CD4-positive, alpha-beta T cell treated with Interleukin-4 for 1 hour (primary cell): ENCODE measurements at places on chromosomes 6 and 20.
A peak's percentile ranks its signal among the peaks of the same experiment; 100 is the strongest.

- DNase-seq, result no peak
Observed at GRCh38 chr6:124147621-124148020, 344.0 kb downstream of the NKAIN2 start.

- DNase-seq, result no peak
Observed at GRCh38 chr20:58698741-58699622, 6.4 kb downstream of the NPEPL1 start.

- no peak for DNase-seq
Observed at GRCh38 chr20:43820731-43821330, 93.8 kb upstream of the TOX2 start.

GRCh38 chr6:142706210-142706609 lies 238.8 kb downstream of the HIVEP2 start:
- DNase-seq, result no peak

DNA sequence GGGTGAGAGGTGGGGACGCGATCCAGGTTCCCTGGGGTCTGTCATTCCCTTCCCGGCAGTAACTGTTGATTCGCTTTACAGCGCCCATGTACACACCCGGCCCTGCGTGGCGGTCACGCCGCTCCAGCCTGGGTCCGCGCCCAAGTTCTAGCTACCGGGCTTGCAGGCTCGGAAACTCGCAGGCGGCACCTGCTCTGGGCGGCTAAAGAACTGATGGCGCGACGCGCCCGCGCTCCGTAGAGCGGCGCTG lies 1.4 kb upstream of the POU3F2 start:
- no peak for DNase-seq

DNA sequence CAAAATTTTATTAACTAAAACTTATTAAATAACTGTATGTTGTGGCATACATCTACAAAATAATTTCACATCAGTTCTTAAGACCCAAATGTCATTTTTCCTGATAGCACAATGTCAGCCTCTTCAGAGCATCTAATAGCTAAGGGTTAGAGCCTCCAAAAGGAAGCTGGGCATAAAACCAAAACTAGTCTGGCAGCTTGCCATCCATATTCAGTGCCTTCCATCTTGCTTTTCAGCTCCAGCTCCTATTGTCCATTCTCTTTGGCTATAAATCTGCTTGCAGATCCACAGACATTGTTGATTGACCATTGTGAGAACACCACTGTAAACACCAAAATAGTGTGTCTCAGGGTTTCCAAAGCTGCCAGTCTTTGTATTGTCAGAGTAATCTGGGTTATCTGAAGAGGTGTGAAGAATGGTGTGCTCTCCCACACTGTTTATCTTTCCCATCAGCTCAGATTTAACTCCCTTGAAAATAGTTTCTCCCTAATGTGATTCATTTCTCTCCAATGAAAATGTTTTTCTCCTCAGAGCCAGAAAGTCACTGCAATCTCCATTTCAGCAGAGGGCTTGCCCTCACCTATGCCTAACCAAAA lies 154.8 kb upstream of the KCNQ5 start:
- no peak for DNase-seq

DNA sequence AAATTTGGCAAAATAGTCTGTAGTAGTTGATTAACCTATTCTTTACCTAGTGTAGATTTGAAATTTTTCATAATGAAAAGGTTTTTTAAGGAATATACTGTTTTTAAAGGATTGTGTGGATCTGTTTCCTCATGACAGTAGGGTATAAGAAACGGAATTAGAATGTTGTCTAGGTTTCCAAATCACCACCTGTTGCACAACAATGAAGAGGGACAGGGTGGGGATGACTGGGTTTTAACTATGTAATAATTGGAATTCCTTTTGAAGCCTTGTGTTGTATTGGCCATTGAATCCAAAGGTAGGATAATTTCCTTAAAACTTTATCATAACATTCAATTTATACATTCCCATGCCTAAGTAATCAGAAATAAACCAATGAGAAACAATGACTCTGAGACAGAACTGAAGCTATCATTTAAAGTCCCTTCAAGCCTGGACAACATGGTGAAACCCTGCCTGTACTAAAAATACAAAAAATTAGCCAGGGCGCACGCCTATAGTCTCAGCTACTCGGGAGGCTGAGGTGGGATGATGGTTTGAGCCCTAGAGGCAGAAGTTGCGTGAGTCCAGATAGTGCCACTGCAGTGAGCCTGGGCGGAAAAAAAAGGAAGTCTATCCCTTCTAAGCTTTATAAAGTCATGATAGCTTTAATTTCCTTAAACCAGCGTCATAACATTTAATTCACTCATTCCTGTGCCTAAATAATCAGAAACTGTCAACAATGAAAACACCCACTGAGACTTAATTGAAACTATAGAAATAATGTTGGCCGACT lies 18.3 kb upstream of the SLC17A5 start:
- DNase-seq, result no peak

- no peak for DNase-seq
Observed at GRCh38 chr20:10856237-10857015, 182.6 kb upstream of the JAG1 start.

DNA sequence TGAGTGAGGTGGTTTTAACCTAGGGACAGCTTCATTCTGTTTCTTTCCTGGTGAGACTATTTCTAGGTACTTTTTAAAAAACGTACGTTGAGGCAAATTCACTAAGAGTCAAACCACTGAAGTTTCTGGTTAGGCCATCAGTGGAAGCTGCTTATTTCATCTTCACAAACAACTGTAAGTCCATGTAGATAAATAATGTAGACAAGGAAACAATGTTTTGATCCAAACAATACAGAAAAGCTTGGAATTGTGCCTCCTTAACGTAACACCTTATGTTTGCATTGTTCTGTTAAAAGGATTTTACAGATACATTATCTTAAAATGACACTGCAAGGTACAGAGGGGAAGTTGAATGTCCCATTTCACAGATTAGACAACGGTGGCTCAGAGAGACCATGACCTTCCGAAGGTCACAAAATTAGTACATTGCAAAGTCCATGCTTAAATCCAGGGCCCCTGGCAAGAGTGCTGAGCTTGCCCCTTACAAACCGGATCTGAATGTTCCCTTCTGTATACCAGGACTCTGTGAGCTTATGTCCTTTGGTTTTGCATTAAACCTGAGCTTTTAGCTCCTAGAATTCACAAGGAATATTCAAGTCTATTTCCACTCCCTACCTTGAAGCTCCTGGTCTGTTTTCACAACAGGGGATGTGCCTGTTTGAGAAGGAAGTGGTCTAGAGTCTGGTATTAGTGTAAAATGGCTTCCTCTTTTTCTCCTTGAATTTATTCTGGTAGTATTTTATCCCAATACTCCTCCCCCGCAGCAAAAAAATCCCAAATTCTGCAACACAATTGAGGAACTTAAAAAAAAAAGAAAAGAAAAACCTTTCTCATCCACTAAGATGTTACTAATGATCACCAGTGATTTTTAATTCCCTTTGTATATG lies 28.9 kb upstream of the ZNF217 start:
- DNase-seq, result no peak

DNA sequence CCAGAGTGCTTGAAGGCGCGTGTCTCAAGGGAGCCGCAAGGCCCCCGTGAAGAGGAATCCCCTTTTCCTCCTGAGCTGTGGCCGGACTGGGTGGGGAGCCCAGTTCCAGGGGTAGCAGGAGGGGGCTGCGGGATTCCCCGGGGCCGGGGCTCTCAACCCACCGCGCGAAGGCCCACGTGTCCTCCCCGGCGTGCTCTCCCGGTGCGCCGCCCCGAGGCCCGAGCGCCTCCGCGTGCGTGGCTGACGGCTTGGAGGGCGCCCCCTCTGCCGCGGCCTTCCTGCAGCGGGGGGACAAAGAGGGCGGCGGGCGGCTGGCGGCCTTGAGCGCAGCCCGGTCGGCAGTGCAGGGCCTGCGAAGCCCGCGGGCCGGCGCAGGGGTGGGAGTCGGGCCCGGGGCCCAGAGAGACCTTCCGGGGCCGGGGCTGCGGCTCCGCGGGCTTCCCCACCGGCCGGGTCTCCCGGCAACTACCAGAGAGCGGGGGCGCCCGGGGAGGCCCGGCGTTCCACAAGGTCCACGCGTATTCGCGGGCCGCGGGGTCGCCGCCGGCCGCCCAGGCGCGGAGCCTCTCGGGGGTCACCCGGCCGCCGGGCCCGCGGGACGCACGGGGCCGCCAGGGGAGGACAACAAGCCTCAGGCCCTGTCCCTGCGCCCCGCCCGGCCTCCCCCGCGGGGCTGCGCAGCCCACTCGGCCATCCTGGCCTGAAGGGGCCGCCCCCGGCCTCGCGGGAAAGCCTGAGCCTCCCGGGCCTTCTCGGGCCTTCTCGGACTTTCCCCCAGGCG lies at the start of gene FAM217A:
Gene FAM217A, minus strand, starts transcription at position 447 of the 781 bp plus-strand sequence. CDS start 1,723 bp downstream, outside the sequence.
- no peak for DNase-seq

DNA sequence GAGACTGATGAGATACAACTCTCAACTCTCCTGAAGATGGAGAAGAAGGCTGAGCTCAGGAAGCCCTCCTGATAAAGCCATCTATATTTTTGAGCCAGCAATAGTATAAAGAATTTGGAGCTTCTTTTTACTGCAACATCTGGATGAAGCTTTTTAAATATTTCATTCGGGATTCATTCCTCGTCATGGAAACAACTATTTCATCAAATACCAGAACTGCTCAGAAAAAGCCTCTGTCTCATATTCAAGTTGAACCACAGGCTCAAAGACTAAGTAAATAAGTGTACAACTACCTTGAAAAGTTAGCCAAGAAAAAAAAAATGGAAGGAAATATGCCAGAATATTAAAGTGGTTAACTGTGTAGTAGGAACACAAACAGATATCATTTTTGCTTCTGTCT lies 37.8 kb downstream of the PTPRT start:
- no peak for DNase-seq

DNA sequence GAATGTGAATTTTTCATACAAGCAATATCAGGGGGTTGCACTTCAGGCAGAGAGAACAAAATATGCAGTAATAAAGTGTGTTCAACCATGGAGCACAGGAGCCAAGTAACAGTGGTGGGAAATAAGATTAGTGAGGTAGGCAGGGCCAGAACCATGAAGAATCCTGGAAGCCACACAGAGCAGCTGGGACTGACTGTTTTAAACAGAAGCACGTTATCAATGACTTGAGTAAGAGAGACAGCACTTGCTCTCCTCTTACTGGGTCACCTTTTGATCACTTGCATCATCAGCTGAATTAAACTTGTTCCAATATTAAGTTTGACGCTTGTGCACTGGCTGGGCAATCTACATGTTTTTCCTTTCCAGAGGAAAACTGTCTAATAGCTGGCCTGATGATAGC lies 238.5 kb downstream of the TBX18 start:
- DNase-seq, result no peak

GRCh38 chr6:111683749-111684267 lies 78.1 kb upstream of the TRAF3IP2 start:
- DNase-seq, result peak; percentile 36

DNA sequence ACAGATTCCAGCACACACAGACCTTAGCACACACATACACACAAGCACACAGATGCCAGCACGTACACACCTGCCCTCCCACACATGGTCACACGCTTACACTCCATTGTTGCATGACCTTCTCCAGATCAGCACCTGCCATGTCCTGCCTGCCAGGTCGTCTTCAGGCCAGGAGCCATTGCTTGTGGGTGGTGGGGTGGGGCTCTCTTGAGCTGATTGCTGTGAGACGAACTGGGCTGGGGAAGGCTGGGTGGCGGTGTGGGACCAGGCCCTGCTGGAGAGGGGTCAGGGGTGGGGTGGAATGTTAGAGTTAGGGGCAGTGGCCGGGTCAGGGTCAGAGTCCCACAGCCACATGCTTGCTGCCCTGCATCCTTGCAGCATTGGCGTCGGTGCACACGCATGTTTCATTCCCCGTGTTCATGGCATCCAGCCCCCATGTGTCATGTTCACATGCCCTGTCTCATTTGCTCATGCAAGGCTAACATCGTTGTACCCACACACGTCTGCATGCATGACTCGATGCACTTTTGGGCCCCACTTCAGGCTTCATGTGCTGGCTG lies 6.5 kb upstream of the NPBWR2 start:
- no peak for DNase-seq

DNA sequence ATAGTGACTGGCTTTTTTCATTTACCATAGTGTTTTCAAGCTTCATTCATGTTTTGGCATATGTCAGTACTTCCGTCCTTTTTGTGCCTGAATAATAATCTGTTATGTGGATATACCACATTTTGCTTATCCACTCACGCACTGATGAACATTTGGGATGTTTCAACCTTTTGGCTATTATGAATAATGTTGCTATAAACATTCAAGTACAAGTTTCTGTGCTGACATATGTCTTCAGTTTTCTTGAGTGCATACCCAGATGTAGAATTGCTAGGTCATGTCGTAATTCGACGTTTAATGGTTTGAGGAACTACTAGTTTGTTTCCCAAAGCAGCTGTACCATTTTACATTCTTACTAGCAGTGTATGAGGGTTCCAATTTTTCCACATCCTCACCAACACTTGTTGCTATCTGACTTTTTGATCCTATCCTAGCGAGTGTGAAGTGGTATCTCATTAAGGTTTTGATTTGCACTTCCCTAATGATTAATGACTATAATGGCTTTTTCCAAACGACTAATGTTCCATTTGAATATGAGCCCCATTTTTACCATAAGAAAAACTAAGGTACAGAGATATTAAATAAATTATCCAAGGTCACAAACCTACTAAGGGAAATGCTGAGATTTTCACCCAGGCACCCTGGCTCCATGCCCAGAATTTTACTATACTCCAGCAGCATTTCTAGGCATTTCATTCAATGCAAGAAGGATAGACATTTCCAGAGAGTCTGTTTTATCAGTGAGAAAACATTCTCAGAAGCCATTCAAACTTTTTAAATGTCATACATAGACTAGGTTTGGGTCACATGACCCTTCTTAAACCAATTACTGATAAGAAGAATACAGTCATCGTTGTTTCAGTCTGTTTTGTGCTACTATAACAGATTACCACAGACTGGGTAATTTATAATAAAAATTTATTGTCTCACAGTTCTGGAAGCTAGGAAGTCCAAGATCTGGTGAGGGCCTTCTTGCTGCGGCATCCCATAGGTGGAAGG lies 71.1 kb upstream of the RUNX2 start:
- DNase-seq, result no peak

- no peak for DNase-seq
Observed at GRCh38 chr6:150647051-150647450, 47.4 kb downstream of the PLEKHG1 start.

DNA sequence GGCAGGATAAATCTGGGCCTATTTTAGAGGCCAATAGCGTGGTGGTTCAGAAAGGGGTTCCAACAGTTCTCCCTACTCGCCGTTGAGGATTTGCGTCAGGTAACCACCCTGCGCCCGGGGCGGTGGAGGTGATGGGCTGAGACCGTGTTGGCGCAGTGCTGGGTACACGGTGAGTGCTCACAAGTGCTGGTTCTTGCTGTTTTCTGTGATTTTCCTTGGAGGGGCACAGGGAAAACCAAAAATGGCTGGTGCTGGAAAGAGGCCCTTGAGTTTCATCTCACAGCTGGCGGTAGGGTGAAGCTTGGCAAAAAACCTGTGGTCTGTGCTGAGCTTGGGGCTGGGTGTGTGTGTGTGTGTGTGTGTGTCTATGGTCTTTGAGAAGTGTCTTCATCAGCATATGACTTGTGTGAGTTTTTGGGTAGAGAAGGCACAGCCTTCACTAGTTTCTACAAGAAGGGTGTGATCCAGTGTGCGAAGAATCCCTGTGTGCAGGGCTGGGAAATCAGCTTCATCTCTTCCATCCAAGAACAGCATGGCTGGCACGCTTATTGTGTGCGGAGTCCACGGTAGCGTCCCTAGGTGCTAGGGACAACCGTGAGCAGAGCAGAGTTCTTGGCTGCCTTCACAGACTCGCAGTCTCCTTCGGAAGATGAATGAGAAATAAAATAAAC lies 35.3 kb upstream of the SCRT2 start:
- DNase-seq, result no peak

- DNase-seq, result no peak
Observed at GRCh38 chr6:118249680-118250079, 298.4 kb upstream of the PLN start.
